ENCODE measurements at places on chromosomes 2 and 18.

DNA sequence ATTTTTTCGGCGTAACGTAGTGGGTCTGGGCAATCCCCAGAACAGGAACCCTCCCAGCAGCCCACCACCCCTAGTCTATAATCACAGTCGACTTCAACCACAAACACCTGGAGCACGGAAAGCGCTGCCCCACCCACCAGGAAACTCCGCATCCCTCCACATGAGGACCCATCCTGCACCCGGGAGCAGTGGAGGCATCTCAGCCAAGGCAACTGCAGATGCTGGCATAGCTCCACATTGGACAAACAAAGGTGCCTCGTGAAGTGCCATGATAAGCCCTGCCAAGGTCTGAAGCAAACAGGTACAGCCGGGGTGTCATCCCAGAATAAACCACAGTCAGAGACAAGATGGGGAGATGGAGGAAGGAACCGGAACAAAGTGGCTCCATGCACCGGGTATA is 24.3 kb upstream of the COPS8 start:
- no peak for DNase-seq

GRCh38 chr18:79498662-79499061 is 102.9 kb downstream of the NFATC1 start:
- no peak for DNase-seq

DNA sequence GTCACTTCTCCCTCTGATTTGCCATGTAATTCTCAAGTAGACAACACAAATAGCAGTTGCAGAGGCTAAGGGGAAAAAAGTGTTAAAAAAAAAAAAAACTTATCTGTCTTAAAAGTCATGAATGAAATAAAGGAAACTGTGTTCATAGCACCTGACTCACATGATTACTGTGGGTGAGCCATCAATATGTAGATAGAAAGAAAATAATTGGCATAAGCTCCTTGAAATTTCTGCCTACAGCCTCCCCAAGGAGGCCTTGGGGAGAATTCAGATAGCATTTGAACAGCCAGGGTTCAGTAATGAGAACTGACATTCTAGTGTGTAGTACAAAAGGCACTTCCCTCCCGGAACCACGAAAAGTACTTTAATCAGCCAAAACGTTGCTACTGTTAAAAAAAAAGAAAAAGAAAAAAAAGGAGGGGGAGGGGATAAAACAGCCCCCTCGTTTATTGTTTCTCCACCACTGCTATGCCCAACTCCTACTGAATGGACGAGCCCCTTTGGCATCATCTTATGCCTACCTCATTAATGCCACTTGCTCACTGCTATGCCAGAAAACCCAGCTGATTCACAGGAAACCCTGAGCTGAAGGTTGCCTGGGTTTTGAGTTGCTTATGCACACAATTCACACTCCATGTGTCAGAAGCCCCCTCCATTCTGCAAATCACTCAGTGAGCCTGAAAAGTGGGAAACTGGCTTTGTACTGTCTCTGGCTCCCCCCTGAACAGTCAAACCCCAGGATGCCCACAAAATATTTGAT is 65.5 kb upstream of the KLF7 start:
- DNase-seq, result no peak

GRCh38 chr2:201901786-201902185 is 95.4 kb downstream of the CDK15 start:
- no peak for DNase-seq

GRCh38 chr18:78521136-78521535 is 458.5 kb upstream of the SALL3 start:
- no peak for DNase-seq

GRCh38 chr2:104476563-104476988 is 377.3 kb upstream of the POU3F3 start:
- DNase-seq, result no peak

DNA sequence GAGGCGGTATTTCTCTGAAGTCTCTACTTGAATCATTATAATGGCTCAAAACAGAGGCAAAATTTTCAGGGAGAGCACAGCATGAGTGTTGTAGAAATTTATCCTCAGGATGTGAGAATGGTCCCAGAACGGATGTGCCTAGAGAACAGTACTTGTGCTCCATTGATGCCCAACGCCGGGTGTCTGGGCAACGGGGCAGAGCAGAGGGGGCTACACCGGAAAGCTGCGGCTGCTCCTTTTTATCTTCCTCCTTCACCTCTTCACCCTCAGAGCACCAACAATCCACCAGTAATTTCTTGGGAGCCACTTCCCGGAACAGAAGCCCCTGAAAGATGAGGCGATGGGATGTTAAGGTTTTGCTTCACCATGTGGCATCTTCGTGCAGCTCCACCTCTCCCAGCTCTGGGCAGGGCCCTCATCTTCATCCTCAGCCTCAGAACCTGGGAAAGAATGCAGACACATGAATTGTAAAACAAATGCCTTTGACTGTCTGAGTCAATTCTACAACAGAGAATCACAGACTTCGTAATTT is 71.5 kb downstream of the PTGR3 start:
- no peak for DNase-seq

DNA sequence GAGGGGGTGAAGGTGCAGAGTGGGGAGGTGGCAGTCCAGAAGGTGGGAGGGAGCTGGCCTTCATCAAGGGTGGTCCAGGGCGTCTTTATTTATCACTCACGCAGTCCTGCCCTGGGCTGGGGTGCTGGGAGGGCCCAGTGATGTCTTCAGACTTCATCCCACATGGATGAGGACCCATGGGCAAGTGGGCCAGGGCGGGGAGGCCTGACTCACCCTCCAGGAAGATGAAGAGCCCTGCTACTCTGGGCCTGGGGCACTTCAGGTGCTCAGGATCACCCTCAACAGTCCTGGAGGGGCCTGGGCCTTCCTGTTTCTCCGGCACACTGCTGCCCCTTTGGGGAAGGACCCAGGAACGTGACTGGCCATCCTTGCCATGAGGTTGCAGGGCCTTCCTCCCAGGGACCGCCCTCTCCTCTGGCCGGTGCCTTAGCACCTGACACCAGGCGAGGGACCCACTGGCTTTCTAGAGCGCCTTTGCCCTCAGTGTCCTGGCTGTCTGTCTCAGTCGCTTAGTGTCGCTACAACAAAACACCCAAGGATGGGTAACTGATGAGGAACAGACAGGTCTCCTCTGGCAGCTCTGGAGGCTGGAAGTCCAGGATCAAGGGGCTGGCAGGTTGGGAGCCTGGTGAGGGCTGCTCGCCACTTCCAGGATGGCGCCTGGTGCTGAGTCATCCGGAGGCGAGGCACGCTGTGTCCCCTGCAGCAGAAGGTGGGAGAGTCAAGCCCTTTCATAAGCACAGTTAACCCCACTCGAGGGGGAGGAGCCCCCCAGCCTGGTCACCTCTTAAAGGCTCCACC is 57.8 kb upstream of the HS6ST1 start:
- DNase-seq, result no peak

GRCh38 chr2:20491739-20492531 is 45.1 kb downstream of the RHOB start:
- no peak for DNase-seq

GRCh38 chr2:165428926-165429325 is 40.6 kb upstream of the CSRNP3 start:
- DNase-seq, result no peak

DNA sequence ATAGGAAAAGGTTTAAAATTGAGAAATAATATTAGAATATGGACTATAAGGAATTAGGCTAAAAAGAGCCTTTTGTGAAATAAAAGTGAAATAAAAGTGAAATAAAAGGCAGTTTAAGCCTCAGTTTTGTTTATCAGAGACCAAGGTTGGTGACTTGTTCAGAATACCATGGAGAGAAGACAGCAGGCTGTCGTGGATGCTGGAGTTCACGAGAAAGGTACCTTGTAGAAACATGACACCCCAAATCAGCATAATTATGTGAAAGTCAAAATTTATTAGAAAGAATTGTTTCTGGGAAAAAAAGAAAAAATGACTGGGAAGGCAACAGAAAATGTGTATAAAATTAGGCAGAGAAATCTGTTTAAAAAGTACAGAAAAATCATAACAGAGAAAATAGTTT is 46.5 kb upstream of the SPAG16 start:
- no peak for DNase-seq

DNA sequence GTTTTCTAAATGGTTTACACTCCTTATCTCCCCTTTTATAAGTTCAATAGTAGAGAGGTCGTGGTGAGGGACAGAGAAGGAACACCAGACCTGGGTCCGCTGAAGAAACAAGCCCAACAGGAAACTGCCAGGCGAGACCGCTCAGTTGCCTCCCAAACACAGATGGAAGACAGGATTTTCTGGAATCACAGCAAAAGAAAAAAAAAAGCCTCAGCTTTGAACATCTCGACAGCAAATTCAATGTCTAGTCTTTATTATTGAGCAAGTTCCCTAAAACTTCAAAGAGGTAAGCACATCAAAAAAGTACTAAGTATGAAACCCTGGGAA is 33.5 kb upstream of the GNAL start:
- no peak for DNase-seq

DNA sequence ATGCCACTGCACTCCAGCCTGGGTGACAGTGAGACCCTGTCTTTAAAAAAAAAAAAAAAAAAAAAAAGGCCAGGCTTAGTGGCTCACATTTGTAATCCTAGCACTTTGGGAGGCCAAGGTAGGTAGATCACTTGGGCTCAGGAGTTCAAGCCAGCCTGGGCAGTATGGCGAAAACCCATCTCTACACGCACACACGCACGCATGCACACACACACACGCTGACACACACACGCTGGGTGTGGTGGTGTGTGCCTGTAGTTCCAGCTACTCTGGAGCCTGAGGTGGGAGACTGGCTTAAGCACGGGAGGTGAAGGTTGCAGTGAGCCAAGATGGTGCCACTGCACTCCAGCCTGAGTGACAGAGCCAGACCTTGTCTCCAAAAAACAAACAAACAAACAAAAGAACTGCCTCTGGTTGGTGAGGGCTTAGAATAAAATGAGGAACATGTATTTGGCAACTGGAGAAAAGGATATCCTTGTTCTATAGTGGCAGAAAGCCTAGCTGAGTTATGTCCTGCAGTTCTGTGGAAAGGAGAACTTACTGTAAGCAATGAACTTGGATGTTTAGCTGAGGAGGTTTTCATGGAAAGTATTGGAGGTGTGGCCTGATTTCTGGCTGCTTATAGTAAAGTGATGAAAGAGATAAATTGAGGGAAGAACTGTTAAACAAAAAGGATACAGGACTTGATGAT is 34.0 kb downstream of the HAT1 start:
- no peak for DNase-seq

DNA sequence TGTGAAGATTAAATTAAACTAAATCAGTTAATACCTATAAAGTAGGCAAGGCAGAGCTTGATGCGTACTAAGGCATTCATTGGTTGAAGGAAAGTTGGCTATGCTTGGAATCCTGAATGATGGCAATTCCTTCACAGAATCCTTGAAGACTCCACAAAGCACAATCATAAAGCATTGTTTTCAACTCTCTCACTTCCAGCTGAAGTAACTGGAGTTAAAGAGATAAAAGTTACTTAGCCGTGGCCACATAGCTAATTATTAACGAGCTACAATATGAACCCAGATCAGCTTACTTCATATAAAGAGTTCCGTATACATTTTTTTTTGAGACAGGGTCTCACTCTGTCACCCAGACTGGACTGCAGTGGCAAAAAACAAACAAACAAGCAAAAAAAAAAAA is 483.9 kb upstream of the DDX18 start:
- DNase-seq, result no peak

DNA sequence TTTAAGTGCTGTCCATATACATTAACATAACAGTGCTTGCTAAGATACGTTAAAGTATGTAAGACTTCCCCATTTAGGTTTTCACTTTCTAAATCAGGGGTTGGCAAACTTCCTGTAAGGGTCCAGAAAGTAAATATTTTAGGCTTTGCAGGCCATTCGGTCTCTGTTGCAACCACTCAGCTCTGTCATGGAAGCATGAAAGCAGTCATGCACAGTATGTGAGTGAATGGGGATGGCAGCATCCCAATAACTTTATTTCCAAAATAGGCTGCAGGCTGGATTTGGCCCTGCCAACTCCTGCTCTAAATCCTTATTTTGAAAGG is 128.7 kb downstream of the PLA2R1 start:
- no peak for DNase-seq

- DNase-seq, result no peak
Measured at GRCh38 chr2:69612707-69613106, 30.8 kb downstream of the AAK1 start.

- no peak for DNase-seq
Measured at GRCh38 chr2:1420746-1421480, 7.7 kb downstream of the TPO start.

GRCh38 chr2:121071034-121071504 is 213.9 kb downstream of the TFCP2L1 start:
- DNase-seq, result no peak

DNA sequence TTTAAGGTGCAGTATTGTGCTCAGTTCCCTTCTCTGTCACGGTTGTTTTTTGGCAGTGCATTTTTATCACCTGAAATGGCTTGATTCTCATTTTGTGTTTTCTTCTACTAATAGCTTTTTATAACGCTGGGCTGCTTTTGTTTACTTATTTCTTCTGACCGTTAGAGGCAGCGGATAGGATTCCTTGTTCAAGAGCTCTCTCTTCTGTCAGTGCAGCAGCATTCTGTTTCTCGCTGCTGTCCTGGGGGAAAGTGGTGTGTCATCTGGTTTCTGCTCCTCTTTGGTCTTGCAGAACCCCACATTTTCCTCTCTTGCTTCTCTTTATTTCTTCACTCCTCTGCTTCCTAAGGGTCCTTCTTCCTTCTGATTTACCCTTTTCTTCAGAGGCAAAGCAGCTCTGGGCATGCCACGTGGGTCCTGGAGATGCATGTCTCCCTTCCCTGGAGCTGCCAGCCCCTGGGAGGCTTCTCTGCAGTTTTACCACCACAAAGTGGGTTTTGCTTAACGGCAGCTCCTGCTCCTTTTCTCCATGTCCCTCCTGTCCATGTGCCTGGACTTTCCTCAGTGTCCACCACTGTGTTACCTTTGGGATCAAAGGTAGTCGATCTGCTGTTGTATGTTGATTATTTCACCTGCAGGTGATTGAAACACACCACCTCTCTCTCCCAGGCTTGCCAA is 47.3 kb upstream of the SNTG2 start:
- no peak for DNase-seq

- no peak for DNase-seq
Measured at GRCh38 chr2:117639401-117639800, 175.1 kb upstream of the DDX18 start.

GRCh38 chr2:235325151-235325550 is 168.7 kb upstream of the AGAP1 start:
- DNase-seq, result no peak
